CD4-positive, alpha-beta memory T cell (primary cell): ENCODE measurements at places on chromosomes 12 and 14.

DNA sequence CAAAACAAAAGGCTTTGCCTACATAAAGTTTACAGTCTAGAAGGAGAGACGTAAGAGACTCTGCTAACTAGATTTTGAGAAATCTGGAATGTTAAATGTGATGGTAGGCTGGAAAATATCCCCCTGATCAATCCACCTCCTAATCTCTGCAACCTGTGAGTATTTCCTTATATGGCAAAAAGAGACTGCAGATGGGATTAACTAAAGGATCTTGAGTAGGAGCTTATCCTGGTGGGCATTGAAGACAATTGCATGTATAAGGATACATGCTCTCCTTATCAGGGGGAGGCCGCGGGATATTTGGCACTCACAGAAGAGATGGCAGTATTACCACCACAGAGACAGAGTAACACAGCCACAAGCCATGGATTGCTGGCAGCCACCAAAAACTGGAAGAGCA, 95.2 kb downstream of the EGLN3 start:
- no peak for DNase-seq

DNA sequence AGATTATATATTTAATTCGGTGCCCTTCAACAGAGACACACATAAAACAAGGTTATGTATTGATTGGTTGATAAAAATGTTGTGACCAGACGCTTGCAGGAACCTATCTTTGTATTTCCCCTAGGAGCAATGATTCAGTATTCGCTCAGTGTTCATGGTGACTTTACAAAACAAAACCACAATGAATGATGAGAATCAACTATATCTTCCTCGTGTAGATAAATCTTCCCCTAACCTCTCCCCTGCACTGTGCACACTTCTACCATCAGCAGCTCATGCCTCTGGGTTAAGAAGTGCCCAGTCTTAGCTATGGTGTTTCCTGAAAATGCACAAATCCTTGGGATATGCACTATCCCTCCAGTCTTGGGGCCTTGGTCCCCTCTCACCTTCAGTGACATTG, 16.3 kb downstream of the RIN3 start:
- no peak for DNase-seq

DNA sequence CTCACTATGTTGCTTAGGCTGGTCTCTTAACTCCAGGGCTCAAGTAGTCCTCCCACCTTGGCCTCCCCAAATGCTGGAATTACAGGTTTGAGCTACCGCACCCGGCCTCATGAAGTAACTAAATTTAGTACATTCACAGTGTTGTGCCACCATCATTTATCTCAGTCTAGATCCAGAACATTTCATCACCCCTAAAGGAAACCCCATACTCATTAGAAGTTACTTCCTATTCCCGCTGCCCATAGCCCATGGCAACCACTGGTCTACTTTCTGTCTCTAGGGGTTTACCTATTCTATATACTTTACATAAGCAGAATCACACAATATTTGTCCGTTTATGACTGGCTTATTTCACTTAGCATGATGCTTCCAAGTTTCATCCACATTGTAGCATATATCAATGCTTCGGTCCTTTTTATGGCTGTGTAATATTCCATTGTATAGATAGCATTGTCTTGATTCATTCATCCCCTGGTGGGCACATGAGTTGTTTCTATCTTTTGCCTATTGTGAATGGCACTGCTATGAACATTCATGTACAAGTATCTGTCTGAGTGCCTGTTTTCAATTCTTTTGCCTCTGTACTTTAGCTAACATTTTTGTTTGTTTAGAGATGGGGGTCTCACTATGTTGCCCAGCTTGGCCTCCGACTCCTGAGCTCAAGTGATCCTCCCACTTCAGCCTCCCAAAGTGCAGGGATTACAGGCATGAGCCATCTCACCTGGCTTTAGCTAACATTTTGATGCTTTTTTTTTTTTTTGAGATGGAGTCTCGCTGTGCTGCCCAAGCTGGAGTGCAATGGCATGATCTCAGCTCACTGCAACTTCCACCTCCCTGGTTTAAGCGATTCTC, 10.2 kb upstream of the SH2B3 start:
- no peak for DNase-seq

GRCh38 chr12:91377436-91377835, 194.8 kb upstream of the DCN start:
- no peak for DNase-seq

GRCh38 chr12:47828008-47828975, 8.6 kb upstream of the HDAC7 start:
- no peak for DNase-seq

- DNase-seq: peak; percentile 44
Measured at GRCh38 chr14:92513204-92513965, at the start of gene RIN3. Gene RIN3, plus strand, starts transcription at chr14:92513781. Its CDS starts 152 bp downstream, at chr14:92513933.

DNA sequence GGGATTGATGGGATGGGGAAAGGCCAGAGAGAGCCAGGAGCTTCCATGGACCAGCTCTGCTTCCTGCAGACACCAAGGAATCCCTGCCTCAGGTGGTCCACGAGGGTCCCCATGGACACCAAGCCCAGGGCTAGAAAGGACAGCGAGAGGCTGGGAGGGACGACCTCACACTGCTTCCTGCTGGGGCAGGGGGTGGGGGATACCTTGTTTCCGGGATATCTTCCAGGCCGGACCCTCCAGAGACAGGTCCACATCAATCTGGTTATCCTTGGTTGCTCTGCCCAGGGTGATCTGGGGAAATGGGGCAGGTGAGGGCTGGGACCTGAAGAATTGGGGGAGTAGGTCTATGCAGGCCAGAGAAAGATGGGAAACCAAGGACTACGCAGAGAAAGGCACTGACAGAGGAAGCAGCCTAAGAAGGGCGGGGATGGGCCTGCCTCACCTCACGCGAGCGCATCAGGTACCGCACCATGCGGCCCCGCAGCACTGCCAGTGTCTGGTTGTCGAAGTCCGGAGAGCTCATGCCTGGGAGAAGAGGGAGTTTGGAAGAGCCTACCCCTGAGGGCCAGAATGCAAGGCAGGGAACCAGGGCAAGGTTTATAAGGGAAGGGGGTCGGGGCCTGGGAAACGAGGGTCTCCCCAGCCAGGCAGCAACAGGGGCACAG, 8.8 kb downstream of the MCRS1 start:
- DNase-seq: no peak

DNA sequence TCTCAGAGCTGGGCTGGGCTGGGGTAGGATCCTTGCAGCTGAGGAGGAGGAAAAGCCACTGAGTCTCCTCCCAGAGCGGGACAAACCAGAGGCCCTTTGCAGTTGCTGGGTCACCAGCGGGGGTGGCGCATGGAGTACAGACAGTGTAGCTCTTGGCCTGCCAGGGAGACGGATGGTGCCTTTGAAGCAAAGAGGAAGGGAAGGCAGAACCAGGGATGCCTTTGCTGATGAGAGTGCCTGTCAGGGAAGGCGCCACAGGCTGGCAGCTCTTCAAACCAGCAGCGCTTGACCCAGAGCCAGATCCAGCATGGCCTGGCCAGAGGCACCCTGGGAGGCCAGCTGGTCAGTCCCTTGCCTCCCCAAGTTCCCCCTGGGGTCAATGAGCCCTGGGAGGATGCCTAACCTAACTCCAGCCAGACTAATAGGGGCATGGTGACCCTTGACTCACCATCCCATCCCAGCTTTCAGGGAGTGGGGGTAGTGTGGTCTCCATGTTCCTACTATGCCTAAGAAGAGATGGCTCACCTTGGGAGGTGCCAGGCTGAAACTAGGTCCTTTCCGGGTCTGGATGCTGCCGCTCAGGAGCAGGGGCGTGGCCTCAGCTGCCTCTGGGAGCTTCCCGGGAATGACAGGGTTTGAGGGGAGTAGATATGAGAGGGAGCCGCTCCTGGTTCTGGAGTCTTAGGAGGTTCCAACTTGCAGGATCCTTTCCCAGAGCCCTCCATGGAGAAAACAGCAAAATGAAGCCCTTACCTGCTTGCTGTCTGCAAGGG, 19.8 kb downstream of the VASH1 start:
- no peak for DNase-seq

DNA sequence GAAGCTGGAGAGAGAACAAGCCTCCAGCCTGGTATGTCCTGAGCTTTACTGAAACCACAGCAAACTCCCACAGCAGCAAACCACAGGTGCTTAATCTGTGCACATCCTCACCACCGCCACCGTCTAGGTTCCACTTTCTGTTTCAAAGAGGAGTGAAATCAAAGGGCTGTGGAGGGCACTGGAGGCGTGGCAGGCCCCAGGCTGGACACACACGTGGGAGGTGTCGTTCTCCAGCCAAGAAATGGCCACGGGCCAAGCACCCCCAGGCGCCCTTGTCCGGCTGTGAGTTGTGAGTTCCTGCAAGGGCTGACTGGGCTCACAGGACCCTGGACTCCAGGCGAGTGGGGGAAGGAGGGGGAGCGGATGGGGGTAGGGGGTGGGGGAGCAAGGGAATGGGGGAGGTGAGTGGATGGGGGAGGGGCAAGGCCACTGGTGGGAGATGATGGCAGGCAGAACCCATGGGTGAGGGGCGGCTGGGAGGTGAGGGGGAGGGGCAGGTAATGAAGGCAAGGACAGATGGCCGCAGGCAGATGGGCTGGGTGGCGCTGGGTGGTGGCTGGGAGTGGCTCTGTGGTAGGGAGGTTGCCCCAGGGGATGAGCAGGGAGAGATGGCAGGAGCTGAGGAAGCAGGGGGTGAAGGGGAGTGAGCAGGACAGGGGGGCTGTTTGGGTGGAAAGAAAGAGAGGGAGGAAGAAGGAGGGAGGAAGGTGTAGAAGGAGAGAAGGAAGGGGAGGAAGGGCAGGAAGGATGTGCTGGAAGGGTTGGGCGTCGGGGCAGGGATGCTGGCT, 86.7 kb downstream of the NCOR2 start:
- peak; percentile 71 for DNase-seq
